ENCODE measurements at places on chromosomes 7 and 10.

GRCh38 chr10:28432210-28432676 is 100.7 kb upstream of the WAC start:
- DNase-seq: no peak

DNA sequence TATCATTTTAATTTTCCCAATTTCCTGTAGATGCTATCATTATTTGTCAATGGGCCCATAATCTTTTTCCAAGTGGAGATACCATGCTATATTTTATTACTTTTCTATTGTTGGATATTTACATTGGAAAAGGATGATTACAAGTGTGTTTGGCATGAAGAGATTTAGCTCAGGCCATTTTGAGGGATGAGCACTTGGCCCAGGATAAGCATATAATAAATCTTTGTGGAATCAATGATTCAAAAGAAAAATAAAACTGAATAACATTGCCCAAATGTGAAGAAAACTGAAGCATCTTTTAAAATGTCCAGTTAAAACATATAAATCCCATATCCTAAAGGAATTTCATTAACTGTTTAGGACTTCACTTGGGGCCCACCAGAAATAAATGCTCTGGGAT is 260.9 kb upstream of the BMPER start:
- DNase-seq: no peak

DNA sequence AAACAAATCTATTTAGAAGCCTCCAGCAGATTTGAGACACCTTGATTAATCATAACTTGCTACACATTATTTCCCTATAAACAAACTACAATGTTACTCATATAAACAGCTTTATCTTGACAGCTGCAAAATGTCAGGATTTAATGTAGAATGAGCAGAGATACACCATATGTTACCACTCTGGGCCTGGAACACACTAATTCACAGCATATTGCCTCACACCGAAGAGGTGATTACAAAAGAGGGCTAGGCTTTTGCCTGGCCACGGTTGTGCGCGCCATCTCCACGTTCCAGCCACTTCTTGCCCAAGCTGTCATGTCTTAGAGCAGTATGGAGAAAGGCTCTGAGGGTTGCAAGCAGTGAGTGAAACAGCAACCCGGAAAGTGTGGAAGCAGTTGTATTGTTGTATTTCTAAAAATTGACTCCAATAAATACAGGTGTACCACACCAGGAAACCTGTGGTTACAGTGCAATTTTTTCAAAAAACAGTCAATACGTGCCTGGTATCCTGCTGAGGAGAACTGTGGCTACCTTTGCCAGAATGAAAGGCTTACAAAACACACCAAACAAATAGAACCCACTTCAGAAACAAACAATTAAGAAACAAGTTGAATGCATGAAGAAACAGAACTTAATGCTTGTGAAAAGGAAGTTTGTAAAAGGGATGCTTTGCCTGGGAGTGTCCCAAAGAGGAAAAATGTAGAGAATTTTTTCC is 498.1 kb downstream of the PLXNA4 start:
- DNase-seq: no peak

DNA sequence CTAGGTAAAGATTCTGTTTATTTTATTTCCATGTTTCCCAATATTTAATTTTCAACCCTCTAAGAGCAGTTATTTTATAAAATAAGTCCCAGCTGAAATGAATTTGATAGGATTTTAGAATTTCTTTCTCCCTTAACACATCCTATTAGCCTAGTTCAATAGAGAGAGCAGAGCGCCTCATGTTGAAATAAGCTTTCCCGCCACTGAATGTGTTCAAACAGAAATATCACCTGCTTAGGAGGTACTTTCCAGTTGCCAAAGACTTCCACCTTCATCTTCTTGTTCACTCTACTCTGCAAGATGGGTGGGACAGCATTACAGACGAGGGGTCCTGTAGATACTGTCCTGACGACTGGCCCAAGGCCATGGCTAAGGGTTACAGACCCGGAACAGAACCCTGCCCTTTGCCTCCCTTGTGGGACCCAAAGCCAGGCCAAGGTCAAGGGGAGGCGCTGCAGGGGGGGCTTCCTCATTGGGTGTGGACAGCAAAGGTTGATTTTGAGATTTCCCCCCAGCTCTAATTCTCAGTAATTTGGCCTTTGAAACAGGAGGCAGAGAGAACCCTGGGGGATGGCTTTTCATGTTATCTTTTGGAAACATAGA is 62.0 kb downstream of the PARP12 start:
- DNase-seq: no peak

- DNase-seq: no peak
These were observed 44.9 kb upstream of the SHH start for GRCh38 chr7:155857141-155857540.

DNA sequence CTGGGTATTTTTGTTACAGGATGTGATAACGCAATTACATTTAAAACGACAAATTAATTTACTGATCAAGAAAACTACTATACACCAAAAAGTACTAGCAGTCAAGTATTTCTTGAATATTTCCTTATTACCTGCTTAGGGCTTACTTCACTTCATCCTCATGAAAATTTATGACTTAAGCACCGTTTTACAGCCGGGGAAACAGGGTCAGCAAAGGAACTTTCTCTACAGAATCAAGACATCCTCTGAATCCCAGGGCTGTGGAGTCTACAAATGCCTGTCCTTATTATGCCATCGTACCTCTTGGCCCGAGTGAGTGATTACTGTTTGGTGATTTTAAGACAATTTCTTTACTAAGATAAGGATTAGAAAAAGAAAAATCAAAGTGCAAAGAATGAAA is 248.3 kb downstream of the ZMYND11 start:
- DNase-seq: no peak

DNA sequence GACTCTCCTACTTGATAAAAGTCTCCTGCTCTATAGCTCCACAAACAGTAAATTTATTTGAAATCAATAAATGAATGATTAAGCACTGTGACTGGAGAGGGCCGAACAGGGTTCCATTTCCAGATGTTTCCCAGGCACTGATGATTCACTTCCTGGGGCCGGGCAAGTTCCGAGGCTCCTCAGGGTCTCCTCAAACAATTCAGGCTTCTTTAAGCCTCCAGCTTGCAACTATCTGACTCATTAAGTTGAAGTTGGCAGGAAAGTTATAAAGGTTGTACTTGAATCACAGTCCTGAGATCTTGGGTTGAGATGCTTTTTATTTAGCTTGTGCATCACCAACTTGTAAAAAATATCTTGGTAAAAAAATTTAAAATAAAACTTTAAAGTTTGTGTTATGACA is 612.9 kb downstream of the DNAJB6 start:
- DNase-seq: no peak

GRCh38 chr10:11772575-11773288 is 30.6 kb downstream of the ECHDC3 start:
- no peak for DNase-seq

DNA sequence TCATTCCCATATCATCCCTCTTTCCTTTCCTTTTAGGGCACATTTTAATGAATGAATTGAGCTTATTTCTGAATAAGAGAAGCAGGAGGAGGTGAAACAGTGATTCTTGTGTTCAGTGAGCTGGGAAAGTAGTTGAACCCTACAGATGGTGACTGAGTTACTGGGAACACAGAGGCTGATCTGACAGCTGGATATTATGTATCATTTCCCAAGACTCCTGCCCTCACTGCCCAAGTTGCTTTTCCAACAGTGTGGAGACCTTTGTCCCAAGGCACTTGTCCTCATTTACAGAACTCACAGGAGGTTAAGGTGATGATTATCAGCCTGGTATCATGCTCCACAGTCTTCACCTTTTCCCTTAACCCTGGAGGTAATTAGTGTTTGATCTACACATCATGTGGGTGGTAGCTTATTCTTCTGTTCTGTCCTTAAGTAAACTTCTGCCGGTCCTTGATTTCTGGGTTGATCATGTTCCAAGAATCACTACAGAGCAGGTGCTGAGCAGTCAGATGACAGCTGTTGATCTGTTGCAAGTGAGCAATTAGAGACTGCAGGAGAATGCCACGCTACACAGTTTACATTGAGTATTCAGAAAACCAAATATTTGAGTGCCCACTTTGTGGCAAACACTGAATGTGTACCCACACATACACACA is 2.6 kb downstream of the PRLHR start:
- DNase-seq: no peak

- DNase-seq: no peak
These were observed 13.5 kb downstream of the HERPUD2 start for GRCh38 chr7:35681231-35682029.

GRCh38 chr7:108120933-108121332 is 9.2 kb downstream of the LAMB4 start:
- DNase-seq: no peak

DNA sequence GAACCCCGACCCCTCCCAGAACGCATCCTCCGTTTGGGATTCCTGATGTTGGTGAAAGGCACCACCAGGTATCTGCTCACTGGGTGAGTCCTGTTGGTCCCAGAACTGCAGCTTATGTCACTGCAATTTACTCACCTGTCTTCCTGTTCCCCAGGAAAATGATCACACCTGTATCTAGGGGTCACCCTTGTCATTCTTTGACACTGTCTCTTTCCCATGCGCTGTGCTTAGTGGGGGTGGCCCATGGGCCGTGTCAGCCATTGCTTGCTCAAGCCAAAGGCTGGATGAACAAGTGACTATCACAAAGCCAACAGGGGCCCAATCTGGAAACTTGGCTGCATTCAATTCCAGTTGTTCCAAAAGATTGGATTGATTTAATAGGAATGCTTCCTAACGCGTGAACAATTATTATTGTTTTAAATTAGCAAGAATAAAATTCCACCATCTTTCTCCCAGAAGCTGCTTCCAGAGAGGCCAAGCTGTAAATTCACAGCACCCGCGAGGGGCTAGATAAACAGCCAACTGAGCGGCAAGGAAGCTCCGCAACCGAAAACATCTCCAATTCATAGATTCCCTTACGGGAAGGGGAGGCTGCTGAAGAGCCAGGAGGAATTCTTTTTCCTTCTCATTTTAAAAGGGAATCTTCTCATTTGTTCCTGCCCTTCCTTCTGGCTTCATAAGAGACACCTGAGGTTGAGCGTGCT is 134.8 kb upstream of the ZMIZ1 start:
- DNase-seq: no peak

GRCh38 chr7:28646376-28647075 is 234.2 kb downstream of the CREB5 start:
- DNase-seq: no peak

GRCh38 chr10:101617102-101617823 is 29.1 kb downstream of the DPCD start:
- no peak for DNase-seq

GRCh38 chr7:151699928-151700319 is 177.0 kb downstream of the PRKAG2 start:
- DNase-seq: no peak

DNA sequence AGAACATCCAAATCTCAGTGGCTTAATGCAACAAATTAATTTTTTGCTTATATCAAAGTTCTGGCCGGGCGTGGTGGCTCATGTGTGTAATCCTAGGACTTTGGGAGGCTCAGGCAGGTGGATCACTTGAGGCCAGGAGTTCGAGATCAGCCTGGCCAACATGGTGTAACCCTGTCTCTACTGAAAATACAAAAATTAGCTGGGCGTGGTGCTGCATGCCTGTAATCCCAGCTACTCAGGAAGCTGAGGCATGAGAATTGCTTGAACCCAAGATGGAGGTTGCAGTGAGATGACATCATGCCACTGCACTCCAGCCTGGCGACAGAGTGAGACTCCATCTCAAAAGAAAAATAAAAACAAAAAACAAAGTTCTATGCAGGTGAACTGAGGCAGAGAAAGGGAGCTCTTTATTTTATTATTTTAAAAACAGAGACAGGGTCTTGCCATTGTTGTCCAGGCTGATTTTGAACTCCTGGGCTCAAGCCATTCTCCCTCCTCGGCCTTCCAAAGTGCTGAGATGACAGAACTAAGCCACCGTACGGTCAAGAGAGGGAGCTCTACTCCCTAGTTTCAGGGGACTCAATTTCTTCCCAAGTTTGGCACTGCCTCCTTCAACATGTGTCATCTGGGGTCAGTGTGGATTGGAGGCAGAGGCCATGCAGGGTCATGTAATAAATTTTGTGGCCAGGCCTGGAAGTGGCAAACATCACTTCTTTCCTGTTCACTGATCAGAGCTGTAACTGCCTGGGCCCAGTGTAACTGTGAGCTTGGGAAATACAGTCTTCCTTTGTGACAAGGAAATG is 2.4 kb downstream of the ADCK2 start:
- DNase-seq: no peak

GRCh38 chr7:104541897-104542296 is 213.5 kb downstream of the LHFPL3 start:
- no peak for DNase-seq

GRCh38 chr10:58414270-58415041 is 29.2 kb downstream of the TFAM start:
- DNase-seq: no peak

- no peak for DNase-seq
These were observed 14.1 kb downstream of the PRKAG2 start for GRCh38 chr7:151862606-151863381.

- DNase-seq: no peak
These were observed 71.7 kb downstream of the CHRM2 start for GRCh38 chr7:136940122-136940521.

DNA sequence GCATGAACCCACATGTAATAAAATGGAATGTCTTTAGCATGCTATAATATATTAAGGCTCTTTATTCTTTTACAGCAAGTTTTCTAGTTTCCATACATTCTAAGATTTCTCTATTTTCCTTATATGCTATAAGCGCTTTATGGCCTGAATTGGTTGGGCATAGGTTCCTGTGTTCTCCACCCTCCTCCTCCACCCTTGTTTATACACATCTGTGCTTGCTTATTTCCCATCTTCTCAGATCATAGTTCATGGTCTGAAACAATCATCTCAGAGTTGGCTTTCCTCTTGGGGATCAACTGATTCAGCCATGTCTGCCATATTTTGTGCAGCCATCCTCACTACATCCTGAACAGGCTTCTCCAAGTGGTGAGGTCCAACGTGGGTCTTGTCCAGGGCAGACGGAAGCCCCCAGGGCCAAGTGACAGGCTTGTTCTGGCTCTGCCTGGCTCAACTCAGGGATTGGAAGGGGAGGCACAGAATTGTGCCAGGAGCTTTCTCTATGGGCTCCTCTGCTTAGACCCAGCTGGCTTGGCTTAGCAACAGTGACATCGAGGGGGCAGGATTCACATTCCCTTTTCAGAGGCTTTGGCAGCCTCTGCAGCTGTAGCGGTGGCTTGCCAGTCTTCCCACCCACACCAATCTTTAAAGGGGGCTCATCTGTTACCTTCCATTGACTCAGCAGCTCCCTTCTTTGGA is 327.3 kb downstream of the PTEN start:
- no peak for DNase-seq

GRCh38 chr10:86687750-86688149 is 19.4 kb downstream of the LDB3 start:
- DNase-seq: no peak

GRCh38 chr10:63703740-63704345 is 182.6 kb downstream of the REEP3 start:
- DNase-seq: no peak

DNA sequence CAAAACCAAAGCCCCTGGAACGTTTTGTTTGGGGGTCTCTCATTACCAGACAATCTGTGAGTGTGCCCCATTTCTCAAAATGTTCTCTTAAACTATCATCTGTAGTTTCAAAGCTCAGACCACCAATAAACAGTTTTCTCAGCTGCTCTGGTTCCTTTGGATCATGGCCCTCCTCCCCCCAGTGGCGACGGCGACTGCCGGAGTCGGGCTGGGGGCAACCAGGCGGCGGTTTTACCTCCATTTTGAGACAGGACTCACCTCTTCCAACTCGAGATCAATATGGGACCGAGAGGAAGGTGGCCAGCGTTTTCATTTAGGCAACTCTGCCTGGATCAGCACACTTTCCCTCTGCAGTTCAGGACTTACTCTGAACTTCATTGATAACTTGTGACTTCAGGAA is 141.5 kb upstream of the ZNF32 start:
- no peak for DNase-seq
